Mesangial cell (primary cell): ENCODE measurements at places on chromosomes 6 and 20. TPM values are rescaled to one million over a fixed set of nuclear protein-coding genes. Genes with fewer than 3 reads are reported as not detected.

RAD21L1 gene
- total RNA-seq, result not detected in 2 replicates

RAMACL gene
- total RNA-seq, result 0.49 and 0.51 TPM in 2 replicates

PACSIN1 gene
- 0.13 TPM in 1 of 2 replicates, not detected in the other for total RNA-seq

PBOV1 gene
- total RNA-seq, result not detected in 2 replicates

SLC13A3 gene
- total RNA-seq, result 2.4 and 4.1 TPM in 2 replicates

CDS2 gene
- total RNA-seq, result 16.1 and 21.4 TPM in 2 replicates

ZNF391 gene
- total RNA-seq, result 0.81 and 1.9 TPM in 2 replicates

PRICKLE4 gene
- total RNA-seq, result 0.65 and 1.3 TPM in 2 replicates

IL17F gene
- not detected in 2 replicates for total RNA-seq

TCP11 gene
- 0.16 and 0.63 TPM in 2 replicates for total RNA-seq

METTL24 gene
- 0.65 and 6.6 TPM in 2 replicates for total RNA-seq

COL9A3 gene
- 0.49 and 7.9 TPM in 2 replicates for total RNA-seq

CENPW gene
- 3.9 and 24.9 TPM in 2 replicates for total RNA-seq

ADTRP gene
- total RNA-seq, result 0.51 and 1.1 TPM in 2 replicates

FUT9 gene
- total RNA-seq, result 0.33 and 1.4 TPM in 2 replicates

PAK5 gene
- not detected in 2 replicates for total RNA-seq

ZBTB46 gene
- 1.8 and 5.6 TPM in 2 replicates for total RNA-seq

ZBTB12 gene
- total RNA-seq, result 2.4 and 6.2 TPM in 2 replicates

POU3F2 gene
- not detected in 2 replicates for total RNA-seq

SALL4 gene
- 0.65 and 1.8 TPM in 2 replicates for total RNA-seq

HSPA1L gene
- total RNA-seq, result 0.16 and 0.76 TPM in 2 replicates

CLIC5 gene
- 0.49 and 2.8 TPM in 2 replicates for total RNA-seq

CLPSL2 gene
- not detected in 2 replicates for total RNA-seq

TGM3 gene
- not detected in 2 replicates for total RNA-seq

TTPAL gene
- 7.0 and 12.1 TPM in 2 replicates for total RNA-seq

LTA gene
- total RNA-seq, result not detected in 2 replicates

RAB44 gene
- under 0.01 TPM in 1 of 2 replicates, not detected in the other for total RNA-seq

LAMA2 gene
- total RNA-seq, result 0.81 and 6.3 TPM in 2 replicates

C6orf58 gene
- total RNA-seq, result not detected in 2 replicates

LHFPL5 gene
- 0.13 TPM in 1 of 2 replicates, not detected in the other for total RNA-seq

MEI4 gene
- not detected in 2 replicates for total RNA-seq

FAM83C gene
- not detected in 2 replicates for total RNA-seq

LPIN3 gene
- 8.1 and 16.9 TPM in 2 replicates for total RNA-seq

BEND6 gene
- 2.3 and 4.1 TPM in 2 replicates for total RNA-seq

ADGRG6 gene
- 66.2 and 71.1 TPM in 2 replicates for total RNA-seq

GPR31 gene
- total RNA-seq, result not detected in 2 replicates

HUS1B gene
- total RNA-seq, result 0.16 and 0.76 TPM in 2 replicates

DEFB116 gene
- total RNA-seq, result not detected in 2 replicates

TDRD6 gene
- not detected in 2 replicates for total RNA-seq
